Stimulated activated CD4-positive, alpha-beta T cell treated with anti-CD3 and anti-CD28 coated beads, Interleukin-2, amount 100 ng/mL, for 24 hours (primary cell): ENCODE measurements at places on chromosomes 13 and 19.

DNA sequence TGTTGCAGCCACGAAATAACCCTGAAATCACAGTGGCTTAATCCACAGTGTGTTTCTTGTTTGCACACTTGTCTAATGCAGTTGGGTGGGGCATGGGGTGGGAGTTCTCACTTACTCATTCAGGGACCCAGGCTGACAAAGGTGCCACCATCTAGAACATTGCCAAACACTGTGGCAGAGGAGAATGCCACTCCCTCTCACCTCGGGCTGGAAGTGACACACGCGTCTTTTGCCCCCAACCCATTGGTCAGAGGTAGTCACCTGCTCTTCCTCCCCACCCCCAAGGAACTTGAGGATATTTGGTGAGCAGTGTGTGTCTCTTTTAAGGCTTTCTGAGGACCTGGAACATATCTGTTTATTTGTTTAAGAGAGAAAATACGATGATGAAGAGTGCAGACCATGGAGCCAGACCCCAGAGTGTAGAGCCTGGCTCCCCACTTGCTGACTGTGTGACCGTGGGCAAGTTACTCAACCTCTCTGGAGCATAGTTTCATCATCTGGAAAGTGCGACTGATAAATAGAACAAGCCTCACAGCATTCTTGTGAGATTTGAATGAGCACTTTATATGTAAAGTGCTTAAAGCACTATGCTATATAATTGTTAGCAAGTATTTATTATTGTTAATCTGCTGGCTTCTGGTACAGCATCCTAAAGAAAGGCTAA, 17.4 kb downstream of the GPR183 start:
- DNase-seq: peak; percentile 47

GRCh38 chr13:26735677-26736076, 24.9 kb downstream of the GPR12 start:
- DNase-seq: no peak

DNA sequence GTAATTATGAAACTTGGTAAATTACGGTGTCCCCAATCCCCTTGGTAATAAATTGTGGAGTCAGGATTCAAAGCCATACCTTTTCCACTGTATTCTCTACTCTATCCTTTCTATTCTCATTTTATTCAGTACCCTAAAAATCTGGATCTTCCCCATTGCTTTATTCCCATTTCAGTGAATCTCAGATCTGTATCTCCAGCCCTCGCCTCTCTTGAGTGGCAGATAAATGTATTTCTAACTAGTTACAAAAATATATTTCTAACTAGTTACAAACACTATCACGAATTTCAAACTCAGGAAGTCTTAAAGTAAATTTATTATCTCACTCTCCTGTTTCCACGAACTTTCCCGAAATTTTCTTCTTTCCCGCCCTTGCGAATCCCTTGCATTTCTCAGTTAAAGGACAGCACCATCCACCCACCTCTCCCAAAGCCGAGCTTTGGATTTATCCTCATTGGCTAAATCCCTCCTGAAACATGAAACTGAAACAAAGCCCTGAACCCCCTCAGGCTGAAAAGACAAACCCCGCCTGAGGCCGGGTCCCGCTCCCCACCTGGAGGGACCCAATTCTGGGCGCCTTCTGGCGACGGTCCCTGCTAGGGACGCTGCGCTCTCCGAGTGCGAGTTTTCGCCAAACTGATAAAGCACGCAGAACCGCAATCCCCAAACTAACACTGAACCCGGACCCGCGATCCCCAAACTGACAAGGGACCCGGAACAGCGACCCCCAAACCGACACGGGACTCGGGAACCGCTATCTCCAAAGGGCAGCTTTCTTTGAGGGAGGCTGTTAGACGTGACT, 164.3 kb upstream of the PABPC3 start:
- no peak for DNase-seq

- DNase-seq: no peak
These were observed 7.5 kb upstream of the KPTN start for GRCh38 chr19:47491358-47492136.

DNA sequence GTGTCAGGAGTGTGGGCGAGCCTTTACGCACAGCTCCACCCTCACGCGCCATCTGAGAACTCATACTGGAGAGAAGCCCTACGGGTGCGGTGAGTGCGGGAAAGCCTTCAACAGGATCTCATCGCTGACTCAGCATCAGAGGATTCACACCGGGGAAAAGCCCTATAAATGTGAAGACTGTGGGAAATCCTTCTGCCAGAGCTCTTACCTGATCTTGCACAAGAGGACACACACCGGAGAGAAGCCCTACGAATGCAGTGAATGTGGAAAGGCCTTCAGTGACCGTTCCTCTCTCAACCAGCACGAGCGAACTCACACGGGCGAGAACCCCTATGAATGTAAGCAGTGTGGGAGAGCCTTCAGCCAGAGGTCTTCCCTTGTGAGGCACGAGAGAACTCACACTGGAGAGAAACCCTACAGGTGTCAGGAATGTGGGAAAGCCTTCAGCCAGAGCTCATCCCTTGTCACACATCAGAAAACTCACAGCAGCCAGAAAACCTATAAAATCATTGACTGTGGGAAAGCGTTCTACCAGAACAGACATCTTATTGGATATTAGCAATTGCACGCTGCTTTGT, 6.9 kb upstream of the ZNF555 start:
- no peak for DNase-seq

DNA sequence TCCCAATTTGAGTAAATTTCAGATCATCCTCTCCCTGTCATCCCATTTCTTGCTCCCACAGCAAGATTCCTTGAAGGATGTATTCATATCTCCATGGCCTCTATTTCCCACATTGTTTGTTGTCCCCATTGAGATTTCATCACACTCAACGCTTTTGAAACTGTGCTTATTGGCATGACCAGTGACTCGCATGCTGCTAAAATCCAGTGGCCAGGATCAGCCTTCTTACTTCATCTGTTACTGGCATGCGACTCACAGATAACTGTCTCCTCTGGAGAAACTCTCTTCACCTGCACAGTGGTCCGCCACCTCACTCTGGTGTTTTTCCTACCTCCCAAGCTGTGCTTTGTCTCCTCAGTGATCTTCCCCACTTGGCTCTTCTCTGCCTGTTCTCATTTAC, 95.8 kb downstream of the WASF3 start:
- no peak for DNase-seq

GRCh38 chr13:36057041-36057440, 74.1 kb downstream of the DCLK1 start:
- DNase-seq: no peak

DNA sequence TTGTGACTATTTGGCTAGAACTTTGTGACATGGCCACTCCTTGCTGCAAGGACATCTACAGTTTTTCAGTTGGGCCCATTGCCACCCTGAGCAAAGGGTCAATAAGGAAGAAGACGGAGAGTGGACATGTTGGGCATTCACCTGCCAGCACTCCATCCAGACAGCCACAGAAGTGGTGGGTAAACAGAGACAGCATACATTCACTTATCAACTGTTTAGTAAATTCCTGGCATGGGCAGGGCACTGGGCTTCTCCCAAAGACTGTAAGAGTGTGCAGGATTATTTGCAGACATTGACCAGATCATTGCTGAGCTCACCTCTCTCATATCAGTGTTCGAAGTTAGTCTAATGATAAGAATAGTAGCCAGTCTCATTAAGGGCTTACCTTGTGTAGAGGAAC, 29.2 kb downstream of the SIPA1L3 start:
- DNase-seq: no peak

DNA sequence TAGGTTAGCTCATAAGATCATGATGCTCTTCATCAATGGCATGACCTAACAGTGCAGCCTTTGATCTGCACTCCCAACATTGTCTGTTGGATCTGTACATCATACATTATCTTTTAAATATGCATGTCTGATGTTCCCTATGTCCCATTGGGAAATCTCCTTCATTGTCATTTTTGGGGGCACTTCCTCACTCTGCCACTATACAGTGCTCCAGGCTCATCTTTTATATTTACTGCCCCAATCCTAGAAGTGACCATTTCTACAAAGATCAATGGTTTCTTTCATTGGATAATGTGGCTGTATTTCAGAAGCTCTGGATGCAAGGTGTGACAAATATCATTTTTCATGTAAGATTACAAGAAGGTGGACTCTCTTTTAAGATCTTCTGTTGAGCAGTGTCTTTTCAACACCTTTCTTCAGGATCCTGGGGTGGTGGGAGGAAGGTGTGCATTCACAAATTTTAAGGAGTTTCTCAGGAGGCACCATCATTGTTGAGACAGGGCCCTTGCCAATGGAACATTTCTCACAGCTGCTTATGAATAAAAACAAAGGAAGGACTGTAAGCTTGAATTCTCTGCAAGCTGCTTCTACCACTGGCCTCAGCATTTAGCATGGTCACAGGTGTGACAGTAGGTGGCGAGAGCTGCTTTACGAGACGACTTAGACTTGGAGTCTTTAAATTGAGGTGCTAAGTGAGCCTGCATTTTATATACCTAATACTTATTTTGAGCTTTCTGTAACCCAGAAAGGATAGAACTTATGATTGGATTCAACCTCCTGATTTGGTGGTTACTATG, 403.0 kb downstream of the LMO7 start:
- DNase-seq: no peak

- peak; percentile 46 for DNase-seq
These were observed at the start of gene KHSRP for GRCh38 chr19:6424195-6424938. Gene KHSRP, minus strand, starts transcription at chr19:6424811. Its CDS starts 110 bp downstream, at chr19:6424701.

DNA sequence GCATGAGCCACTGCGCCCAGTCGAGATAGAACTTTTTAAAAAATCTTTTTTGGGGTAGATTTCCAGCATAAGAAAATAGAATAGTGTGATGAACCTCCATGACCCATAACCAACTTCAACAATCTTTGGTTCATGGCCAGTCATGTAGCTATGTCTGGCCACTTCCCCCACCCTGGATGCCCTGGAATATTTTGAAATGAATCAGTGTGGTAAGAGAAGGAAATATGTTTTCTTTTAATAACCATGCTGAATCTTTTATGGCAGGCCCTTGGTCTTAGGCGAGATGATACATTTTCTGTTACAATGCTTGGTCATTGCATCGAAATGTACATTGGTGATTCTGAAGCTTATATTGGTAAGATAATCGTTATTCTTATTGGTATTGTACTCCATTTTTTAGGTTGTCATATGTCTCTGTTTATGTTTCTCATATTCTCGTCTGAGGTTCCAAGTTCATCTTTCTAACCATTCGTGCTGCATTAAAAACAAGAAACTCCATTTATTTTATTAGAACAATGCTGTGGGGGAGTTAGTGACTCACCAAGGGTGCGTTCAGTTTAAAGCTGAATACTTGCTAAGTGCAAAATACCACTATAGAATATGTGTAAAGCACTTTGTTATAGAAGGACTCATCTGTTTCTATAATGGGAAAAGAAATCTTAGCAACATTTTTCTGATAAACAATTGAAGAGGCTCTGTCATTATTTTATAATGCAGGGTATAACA, 16.4 kb upstream of the UPF3A start:
- no peak for DNase-seq

- no peak for DNase-seq
These were observed 150.7 kb downstream of the ABCC4 start for GRCh38 chr13:95150555-95150954.

GRCh38 chr13:112688560-112689302, 1.1 kb upstream of the ATP11A start:
- peak; percentile 65 for DNase-seq

- DNase-seq: no peak
These were observed 20.0 kb downstream of the DIAPH3 start for GRCh38 chr13:60143775-60144174.

DNA sequence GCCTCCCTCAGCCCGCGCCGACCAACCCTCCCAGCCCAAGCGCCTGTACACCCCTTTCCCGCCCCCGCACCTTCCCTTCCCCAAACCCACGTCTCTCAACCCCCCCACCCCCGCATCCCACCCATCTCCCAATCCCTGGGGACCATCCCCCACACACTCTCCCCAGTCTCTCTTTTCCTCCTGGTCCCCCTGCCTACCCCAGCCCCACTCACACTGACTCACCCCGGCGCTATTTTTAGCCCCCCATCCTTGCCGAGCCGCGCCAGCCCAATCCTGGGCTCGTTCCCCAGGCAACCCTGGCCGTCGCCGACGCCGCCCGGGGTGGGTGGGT, 11.7 kb downstream of the CIC start:
- DNase-seq: no peak

DNA sequence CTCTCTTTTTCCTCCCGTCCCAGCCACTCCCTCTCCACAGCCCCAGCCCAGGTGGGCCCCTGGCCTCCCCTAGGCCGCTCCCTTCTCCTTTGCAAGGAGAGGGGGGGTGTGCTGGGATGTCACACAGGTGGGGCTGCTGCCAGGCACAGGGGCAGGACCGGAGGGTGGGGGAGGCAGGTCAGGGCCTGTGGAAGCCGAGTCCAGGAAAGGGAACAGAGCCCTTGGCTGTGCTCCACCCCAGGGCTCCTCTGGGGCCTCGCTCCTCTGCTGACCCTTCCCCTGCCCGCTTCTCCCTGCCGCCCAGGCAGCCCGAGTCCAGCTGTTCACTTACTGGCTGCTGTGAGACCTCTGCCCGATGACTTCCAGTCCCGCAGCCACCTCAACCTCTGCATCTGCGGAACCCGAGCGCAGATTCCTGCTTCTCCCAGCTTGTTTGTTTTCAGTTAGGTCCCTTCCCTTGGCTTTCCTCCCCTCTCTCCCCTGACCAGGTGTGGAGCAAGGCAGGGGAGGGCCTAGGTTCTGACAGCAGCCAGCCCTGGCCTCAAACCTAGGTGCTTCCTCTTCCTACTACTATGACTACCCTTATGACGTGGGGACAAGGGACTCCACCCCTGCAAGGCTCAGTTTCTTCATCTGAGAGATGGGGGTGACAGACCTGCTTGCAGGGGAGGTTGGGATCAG, 850 bp upstream of the KLK11 start:
- no peak for DNase-seq

- DNase-seq: no peak
These were observed 20.8 kb downstream of the C13orf46 start for GRCh38 chr13:113952983-113953520.

- DNase-seq: no peak
These were observed 6.4 kb downstream of the LTBP4 start for GRCh38 chr19:40607311-40608239.

GRCh38 chr13:111217641-111218040, 102.5 kb downstream of the ARHGEF7 start:
- DNase-seq: no peak

- no peak for DNase-seq
These were observed 327.2 kb upstream of the TSHZ3 start for GRCh38 chr19:31676271-31677004.

- no peak for DNase-seq
These were observed 315.9 kb downstream of the SLC7A1 start for GRCh38 chr13:29279356-29280254.

GRCh38 chr19:7869910-7870511, 4.2 kb downstream of the PRR36 start:
- peak; percentile 50 for DNase-seq

GRCh38 chr19:38394488-38394887, 6.0 kb downstream of the SPRED3 start:
- peak; percentile 74 for DNase-seq

DNA sequence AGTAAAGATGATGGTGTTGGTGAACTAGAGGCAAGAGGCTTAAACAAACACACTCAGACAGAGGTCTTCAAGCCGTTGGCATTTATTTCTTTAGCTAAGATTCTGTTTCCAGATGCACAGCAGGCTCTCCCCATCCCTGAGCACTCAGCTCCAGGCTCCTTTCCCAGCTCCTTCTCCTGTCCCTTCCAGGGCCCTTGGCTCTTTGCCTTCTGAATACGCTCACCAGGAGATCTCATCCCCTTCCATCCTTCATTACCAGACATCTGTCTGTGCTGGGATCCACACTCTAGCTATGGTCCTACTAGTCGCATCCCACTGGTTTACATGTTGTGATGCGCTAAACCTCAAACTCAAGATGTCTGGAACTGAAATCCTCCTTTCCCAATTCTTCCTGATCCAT, 25.3 kb upstream of the DOCK9 start:
- DNase-seq: no peak

- peak; percentile 50 for DNase-seq
These were observed 1.1 kb upstream of the PPP1R12C start for GRCh38 chr19:55118401-55118991.

GRCh38 chr13:71290963-71291841, 575.8 kb downstream of the DACH1 start:
- DNase-seq: peak; percentile 4
